8988T (cell line): ENCODE measurements at places on chromosomes 11 and 22.
A peak's percentile ranks its signal among the peaks of the same experiment; 100 is the strongest.

GRCh38 chr11:18731441-18731840 lies 5.5 kb upstream of the IGSF22 start:
- no peak for DNase-seq

DNA sequence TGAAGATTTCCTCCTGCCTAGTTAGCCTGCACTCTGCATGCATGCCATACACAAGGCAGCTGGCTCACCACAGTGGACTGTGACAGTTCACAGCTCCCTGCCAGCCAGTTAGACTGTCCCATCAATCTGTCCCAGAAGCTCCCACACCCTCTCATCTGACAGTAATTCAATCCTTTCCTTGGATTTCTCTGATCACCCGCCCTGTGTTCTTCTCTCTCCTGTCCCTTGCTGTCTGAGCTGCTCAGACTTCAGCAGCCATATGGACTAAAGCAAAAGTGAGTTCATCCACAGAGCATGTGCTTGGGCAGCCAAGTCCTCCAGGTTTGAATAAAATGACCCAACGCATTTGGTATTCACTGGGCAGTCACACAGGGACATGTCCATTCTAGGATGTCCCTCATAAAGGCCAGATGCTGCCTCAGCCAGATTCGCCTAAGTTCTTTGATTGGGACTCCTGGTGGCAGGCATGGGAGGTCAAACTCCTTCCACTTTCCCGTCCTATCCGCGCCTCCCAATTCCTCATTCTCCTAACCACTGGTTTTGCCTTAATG lies 54.5 kb upstream of the ZBTB44 start:
- DNase-seq: no peak

- DNase-seq: no peak
Measured at GRCh38 chr11:35050541-35050995, 88.4 kb upstream of the CD44 start.

DNA sequence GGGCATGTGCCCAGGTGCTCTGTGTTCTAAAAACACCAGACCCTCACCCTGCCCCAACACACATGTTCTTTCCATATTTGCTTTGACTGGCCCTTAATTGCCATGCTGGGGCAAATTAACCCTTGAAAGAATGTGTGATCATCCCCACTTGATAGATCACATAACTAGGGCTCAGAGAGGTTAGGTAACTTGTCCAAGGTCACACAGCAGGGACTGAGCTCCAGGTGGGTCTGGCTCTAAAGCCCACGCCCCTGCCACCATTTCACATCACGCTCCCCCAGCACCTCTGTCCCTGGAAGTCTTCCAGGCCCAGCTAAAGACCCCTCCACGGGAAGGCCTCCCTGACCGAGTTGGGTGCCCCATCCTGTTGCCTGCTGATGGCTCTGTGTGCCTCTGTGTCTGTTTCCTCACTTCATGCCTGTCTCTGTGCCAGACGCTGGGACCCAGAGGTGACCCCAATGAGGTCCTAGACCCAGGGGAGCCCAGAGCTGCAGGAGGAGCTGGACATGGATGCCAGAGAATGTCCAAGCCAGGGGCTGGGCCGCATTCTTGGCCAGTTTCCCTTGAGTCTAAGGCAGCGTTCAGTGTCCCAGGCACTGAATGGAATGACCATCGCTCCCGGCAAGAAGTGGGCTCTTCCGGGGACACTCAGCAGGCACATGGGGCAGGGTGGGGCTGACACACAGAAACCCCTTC lies 79.7 kb downstream of the MYO7A start:
- DNase-seq: peak; percentile 14

DNA sequence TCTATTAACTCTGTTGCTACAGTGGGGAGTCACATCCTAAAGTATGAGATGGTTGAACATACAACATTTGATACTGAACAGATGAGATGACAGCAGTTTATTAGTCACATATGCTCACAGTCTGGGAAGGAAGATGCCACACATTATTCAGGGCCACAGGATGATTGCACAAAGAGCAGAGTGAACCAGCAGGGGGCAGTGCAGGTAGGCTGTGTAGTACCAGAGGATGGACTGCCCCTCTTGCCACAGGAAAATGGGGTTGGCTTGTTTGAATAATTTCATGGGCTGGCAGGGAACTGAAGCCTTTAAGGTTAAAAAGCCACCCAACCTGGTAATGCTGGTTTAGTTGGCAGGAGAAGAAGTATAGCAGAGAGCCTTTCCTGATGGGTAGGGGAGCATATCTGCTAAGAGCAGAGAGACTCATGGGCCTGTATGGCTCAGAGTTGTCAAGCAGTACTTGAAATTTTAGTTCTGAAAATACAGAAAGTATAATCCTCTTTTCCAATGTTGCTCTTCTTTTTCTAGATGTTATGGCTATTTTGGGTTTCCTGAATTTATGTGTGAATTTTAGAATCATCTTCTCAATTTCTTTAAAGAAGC lies 180.4 kb upstream of the B3GAT1 start:
- DNase-seq: no peak

GRCh38 chr11:1076061-1076665 lies 1.5 kb downstream of the MUC2 start:
- no peak for DNase-seq

- no peak for DNase-seq
Measured at GRCh38 chr11:65021003-65021402, 6.2 kb upstream of the SNX15 start.

- DNase-seq: no peak
Measured at GRCh38 chr11:74734559-74734925, 3.3 kb upstream of the CHRDL2 start.

DNA sequence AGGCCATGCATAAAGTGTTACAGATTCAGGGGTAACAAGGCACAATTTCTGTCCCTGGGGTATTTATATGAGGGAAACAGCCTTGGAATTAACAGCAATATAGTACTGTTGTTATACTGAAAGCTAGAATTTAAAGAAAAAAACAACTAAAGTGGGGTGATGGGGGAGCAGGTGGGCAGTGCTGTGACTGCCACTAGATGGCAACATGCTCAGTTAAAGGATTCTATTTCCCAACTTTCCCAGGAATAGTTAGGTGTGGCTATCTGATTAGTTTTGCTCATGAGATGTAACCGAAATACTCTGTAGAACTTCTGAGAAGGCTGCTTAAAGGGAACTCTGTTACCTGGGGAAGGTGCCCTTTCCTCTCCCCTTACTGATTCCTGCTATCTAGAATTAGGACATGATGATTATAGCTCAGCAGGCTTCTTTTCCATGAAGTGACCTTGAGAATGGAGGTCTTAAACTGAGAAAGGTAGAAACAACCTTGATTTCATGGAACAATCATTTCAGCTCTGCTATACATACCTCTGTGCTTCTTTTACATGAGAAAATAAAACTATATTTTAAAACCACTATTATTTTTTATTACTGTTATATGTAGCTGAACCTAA lies 102.6 kb downstream of the RELT start:
- no peak for DNase-seq
